Right lung (tissue), 10 donors: ENCODE measurements at places on chromosomes 2 and 18.

DNA sequence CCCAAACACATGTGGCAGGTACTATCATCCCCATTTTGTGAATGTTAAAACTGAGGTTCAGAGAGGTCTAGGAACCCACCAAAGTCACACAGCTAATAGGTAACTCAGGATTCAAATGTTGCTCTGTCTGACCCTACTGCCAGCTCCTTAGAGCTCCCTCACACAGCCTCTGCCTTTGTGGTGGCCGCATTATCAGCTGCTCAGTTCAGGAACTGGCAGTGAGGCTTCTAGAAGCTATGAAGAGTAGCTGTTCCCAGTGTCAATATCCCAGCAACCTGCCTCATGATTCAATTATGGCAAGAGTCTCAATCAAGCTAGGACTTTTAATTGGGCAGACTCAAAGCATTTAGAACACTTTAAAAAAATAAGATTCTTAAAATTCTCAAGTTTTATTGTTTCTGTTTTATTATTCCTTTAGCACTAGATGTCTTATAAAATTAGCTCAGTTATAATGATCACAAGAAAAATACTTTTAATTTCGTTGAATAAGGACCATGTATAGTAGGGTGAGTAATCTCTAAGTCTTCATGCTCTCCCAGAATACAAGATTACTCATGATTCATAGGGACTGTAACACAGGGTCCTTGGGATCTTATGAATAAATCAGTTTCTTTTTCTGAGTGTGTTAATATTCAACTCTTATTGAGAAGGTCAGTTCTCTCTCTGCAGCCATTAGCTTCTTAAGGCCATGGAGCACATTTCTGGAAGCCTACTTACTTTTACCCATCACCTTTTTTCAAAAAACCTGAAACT, 342.7 kb downstream of the RND3 start:
- DNase-seq = no peak

- DNase-seq = no peak
Measured at GRCh38 chr2:50263728-50264127, 768.2 kb downstream of the NRXN1 start.

GRCh38 chr2:225317186-225317585, 82.3 kb upstream of the NYAP2 start:
- DNase-seq = no peak

GRCh38 chr2:197786010-197786877, 1.1 kb upstream of the BOLL start:
- DNase-seq = no peak
